ENCODE measurements at places on chromosomes 6 and 20.
A peak's percentile ranks its signal among the peaks of the same experiment; 100 is the strongest.

- no peak for DNase-seq
These were observed 121.7 kb upstream of the SLC2A12 start for GRCh38 chr6:134173936-134174671.

GRCh38 chr6:132314432-132314831 is 86.8 kb downstream of the MOXD1 start:
- no peak for DNase-seq

DNA sequence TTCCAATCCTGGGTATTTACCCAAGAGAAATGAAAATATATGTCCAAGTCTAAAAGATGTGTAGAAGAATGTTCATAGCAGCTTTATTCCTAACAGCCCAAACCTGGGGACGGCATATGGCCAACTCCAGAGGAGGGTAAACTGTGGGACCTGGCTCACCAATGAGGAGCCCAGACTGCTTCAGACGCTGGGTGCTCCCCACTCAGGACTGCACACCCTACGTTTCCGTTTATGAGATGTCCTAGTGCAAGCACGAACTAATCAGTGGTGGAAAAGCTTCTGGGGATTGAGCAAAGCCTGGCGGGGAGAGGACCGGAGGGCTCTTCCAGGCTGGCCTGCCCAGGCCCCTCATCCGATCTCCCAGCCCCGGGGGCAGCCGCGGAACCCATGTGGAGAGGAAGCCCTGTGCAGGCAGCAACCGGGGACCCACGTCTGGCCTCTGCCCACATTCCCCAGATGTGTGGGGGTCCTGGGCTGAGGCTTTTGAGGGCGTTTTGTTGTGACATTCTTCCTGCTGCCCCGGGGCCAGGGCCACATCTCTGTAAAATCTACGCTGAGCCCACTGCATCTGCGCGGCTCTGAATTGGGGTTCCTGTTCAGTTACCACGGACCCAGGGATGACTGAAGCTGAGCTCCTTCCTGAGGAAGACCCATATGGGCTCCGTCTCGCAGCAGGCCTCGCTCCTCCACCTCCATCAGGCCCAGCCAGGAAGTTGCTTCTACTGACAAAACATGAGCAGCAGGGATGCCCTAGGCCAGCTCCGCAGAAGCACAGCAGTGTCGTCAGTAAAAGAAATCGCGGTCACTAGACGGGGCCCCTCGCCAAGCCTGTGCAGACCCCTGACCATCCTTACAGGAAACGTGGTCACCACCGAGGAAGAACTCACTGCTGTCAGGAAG is 188.0 kb downstream of the DLL1 start:
- DNase-seq = peak; percentile 43

DNA sequence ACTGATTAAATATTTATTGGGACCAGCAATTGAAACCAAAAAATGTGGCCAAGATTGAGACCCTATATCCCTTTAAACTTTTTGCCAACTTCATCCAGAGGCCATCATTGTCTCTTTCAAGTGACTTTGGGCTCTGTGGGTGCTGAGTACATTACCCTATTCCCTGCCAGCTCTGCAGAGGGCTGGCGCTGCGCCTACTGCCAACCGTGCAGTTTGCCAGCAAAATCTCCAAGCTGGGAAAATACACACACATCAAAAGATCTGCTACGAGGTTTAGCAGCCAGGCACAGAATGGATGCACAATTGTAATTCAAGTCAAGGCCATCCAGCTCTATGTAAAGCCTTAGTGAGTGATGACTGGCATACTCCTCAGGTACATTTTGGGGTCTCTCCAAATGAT is 125.0 kb downstream of the CBLN4 start:
- no peak for DNase-seq

GRCh38 chr20:33773412-33774089 is 37.6 kb upstream of the CHMP4B start:
- DNase-seq = no peak

DNA sequence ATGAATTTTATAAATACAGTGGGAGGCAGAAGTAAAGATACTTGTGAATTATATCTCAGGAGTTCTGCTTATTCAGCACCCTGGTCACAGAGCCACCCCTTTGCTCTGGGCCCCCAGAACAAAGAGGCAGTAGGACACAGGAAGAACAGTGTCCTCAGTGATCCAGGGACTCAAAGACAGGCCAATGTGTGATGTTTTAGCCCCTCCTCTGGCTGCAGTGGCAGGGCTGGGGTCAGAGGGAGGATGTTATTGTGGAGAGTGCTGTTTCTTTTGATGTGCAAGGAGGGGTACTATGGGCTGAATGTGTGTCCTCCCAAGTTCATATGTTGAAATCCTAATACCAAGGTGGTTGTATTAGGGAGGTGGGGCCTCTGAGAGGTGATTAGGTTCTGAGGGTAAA is 74.1 kb upstream of the MAP3K7 start:
- no peak for DNase-seq

GRCh38 chr6:44045672-44046015 is 81.6 kb downstream of the MRPL14 start:
- DNase-seq = no peak
